ENCODE measurements at places on chromosomes 1 and 21.

GRCh38 chr1:243568793-243569192, 281.2 kb downstream of the AKT3 start:
- DNase-seq: no peak

DNA sequence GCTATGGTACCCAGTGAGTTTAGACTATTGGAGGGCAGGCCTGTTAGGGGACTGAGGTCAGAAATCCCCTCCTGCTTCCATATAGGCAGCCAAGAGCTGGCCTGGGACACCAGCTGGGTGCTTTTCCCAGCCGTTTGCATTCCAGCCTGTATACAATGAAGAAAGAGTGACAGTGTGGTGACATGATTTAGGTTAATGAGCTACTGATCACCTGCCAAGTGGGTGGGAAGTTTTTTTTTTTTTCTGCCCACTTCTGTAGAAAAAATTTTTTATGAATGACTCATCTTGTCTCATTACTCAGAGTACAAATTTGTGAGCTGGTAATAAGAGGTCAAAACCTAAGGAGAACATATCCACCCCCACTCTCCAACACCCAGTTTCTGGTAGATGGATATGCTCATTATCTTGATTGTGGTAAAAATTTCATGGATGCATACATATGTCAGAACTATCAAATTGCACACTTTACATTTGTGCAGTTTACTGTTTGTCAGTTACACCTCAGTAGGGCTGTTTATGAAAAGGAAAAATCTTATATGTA, 16.4 kb upstream of the CGN start:
- peak; percentile 28 for DNase-seq

GRCh38 chr1:161705537-161705936, 1.5 kb upstream of the FCRLA start:
- DNase-seq: no peak

GRCh38 chr1:189158155-189158554, 1319.5 kb downstream of the BRINP3 start:
- no peak for DNase-seq

GRCh38 chr1:157626099-157626498, 28.2 kb upstream of the FCRL4 start:
- DNase-seq: peak; percentile 52

DNA sequence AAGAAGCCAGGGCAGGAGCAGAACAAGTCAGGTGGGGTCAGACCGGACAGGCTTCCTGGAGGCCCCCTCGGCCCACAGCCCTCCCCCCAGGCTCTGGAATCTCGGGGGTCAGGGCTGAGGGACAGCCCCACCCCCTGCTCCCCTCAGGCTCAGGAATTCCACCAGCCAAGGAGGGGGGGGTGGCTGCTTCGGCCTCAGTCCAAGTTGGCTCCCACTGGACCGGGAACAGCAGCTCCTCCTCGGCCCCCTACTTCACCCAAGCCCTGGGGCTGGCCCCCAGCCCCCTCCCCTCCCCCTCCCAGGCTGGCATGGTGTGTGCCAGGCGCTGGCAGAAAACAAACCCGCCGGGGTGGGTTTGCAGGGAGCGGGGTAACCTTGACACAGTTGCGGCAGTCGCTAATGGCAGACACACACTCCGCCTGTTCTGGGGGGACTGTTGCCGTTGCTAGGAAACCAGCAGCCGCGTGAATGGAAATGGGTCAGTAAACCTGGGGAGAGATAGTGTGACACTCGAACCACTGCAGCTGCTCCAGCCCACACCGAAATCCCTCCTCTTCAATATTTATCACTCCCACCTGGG, 32.4 kb downstream of the AHDC1 start:
- no peak for DNase-seq
